Bladder microvascular endothelial cell (primary cell): ENCODE measurements at places on chromosomes 3 and 15. TPM values are rescaled to one million over a fixed set of nuclear protein-coding genes. Genes with fewer than 3 reads are reported as not detected.

AAGAB gene
- total RNA-seq, result 28.2 and 57.2 TPM in 2 replicates

A4GNT gene
- not detected in 2 replicates for total RNA-seq

NANOGP8 gene
- total RNA-seq, result not detected in 2 replicates

CCDC39 gene
- 0.06 TPM in 1 of 2 replicates, not detected in the other for total RNA-seq

LRRC15 gene
- 0.06 TPM in 1 of 2 replicates, not detected in the other for total RNA-seq
